Thoracic aorta (tissue), 2 donors: ENCODE measurements at places on chromosomes 16 and 17. TPM values are rescaled to one million over a fixed set of nuclear protein-coding genes. Genes with fewer than 3 reads are reported as not detected.

Gene PRSS21
- not detected for total RNA-seq

Gene ARSG
- total RNA-seq: 5.4 TPM

- H3K27ac ChIP-seq: no peak overlapping the region
- no peaks in the 10 kb centered on the region for H3K27me3 ChIP-seq
- no peak overlapping the region for H3K4me3 ChIP-seq
- H3K36me3 ChIP-seq: no peaks in the 10 kb centered on the region
- DNase-seq: no peak
- H3K4me1 ChIP-seq: no peaks in the 10 kb centered on the region
Measured at GRCh38 chr16:6363896-6364607, 968.6 kb upstream of the RBFOX1 start.

Gene CMTM2
- total RNA-seq: 1.7 TPM

GRCh38 chr17:4974115-4974670 is 6.6 kb upstream of the SPAG7 start:
- no peak overlapping the region for H3K4me3 ChIP-seq
- H3K36me3 ChIP-seq: peaks cover 46% of the 10 kb centered on the region
- peak overlapping the region; percentile 33 for H3K27ac ChIP-seq

DNA sequence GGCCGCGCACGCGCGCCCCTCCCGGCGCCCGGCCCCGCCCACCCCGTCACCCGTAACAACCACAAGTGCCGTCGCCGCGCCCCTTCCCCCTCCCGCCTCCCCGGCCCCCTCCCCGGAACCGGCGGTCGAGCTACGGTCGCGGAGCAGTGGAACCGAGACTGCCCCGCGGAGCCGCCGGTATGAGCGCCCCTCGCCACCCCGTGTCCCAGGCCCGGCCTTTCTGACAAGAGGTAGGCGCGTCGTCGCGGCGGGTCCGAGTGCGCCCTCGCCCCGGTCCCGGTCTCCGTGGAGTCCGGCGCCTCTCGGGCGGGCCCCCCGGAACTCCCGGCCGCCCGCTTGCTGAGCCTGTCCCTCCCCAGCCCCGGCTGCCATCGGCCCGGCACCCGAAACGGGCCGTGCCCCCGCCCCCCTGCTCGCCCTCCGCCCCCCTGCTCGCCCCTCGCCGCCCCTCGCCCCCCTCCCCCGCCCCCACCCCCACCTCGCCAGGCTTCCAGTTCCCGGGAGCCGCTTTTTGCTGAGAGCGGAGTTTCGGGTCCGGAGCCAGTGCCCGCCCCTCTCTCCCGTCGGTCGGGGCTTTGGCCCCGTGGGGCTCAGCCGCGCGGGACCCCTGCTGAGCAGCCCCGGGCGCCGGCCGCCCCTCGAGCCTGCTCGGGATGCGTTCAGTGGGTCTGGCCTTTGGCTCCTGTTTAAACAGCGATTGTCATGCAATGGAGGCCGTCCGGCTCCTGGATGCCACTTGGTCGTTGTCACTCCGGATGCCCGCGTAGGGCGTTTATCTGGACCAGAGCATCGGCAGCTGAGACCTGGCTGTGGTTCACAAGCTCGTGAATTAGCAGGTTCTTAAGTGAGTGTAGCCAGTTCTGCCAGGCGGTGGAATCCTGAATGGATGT is at the start of gene SEC14L1:
Gene SEC14L1 (plus strand): TSS at position 92 of the 890 bp plus-strand sequence. CDS start 2,628 bp downstream, outside the sequence.
- peak within 1 kb of the TSS; percentile 94 for H3K27ac ChIP-seq
- H3K27me3 ChIP-seq: no peaks in the 10 kb centered on the region
- H3K36me3 ChIP-seq: no peaks in the 10 kb centered on the region
- DNase-seq: no peak
- H3K4me3 ChIP-seq: peak within 1 kb of the TSS; percentile 95
- H3K4me1 ChIP-seq: peaks cover 44% of the 10 kb centered on the region

Gene UTP18
- 27.4 TPM for total RNA-seq

Gene KATNIP
- 16.0 TPM for total RNA-seq

DNA sequence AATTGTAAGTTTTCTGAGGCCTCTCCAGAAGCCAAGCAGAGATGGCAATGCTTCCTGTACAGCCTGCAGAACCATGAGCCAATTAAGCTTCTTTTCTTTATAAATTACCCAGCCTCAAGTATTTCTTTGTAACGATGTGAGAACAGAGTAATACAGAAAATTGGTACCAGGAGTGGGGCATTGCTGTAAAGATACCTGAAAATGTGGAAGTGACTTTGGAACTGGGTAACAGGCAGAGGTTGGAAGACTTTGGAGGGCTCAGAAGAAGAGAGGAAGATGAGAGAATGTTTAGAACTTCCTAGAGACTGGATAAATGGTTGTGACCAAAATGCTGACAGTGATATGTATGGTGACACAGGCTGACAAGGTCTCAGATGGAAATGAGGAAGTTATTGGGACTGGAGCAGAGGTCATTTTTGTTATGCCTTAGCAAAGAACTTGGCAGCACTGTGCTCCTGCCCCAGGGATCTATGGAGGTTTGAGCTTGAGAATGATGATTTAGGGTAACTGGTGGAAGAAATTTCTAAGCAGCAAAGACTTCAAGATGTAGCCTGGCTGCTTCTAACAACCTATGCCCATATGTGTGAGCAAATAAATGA is 23.1 kb downstream of the PRDM7 start:
- no peaks in the 10 kb centered on the region for H3K27me3 ChIP-seq
- no peaks in the 10 kb centered on the region for H3K36me3 ChIP-seq
- H3K27ac ChIP-seq: no peak overlapping the region
- no peak for DNase-seq
- no peak overlapping the region for H3K4me3 ChIP-seq

Gene GJD3
- total RNA-seq: not detected

- H3K27ac ChIP-seq: no peak overlapping the region
- H3K36me3 ChIP-seq: no peaks in the 10 kb centered on the region
- no peak for DNase-seq
- no peaks in the 10 kb centered on the region for H3K4me1 ChIP-seq
Measured at GRCh38 chr17:45920083-45920482, 25.7 kb downstream of the MAPT start.

GRCh38 chr17:40112718-40113109 is 9.1 kb upstream of the MSL1 start:
- peaks cover 49% of the 10 kb centered on the region for H3K4me1 ChIP-seq
- no peak for DNase-seq
- peak overlapping the region; percentile 2 for H3K4me3 ChIP-seq
- no peaks in the 10 kb centered on the region for H3K27me3 ChIP-seq
- H3K27ac ChIP-seq: peak overlapping the region; percentile 88
- no peaks in the 10 kb centered on the region for H3K36me3 ChIP-seq

- no peaks in the 10 kb centered on the region for H3K27me3 ChIP-seq
- no peaks in the 10 kb centered on the region for H3K36me3 ChIP-seq
- H3K27ac ChIP-seq: no peak overlapping the region
Measured at GRCh38 chr17:81097134-81097942, 62.4 kb downstream of the BAIAP2 start.

GRCh38 chr16:27429330-27429871 is 27.4 kb downstream of the IL21R start:
- no peaks in the 10 kb centered on the region for H3K27me3 ChIP-seq

DNA sequence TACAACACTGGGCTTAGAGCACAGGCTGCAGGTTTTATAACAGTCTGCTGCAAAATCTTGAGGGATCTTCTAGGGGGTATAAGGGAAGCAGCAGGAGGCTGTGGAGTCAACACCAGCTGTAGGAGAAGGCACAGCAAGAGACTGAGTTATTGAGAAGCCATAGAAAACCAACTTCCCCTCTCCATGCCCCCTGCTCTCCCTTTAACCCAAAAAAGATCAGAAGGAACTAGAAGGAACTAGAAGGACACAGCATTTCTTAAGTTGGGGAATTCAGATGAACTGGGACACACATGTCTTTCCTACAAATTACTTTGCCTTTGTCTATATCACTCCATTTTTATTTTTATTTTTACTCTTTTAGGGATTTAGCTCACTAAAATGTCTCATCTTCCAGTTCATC is 6.2 kb upstream of the CCL18 start:
- H3K4me1 ChIP-seq: no peaks in the 10 kb centered on the region
- H3K27ac ChIP-seq: no peak overlapping the region
- no peak for DNase-seq

DNA sequence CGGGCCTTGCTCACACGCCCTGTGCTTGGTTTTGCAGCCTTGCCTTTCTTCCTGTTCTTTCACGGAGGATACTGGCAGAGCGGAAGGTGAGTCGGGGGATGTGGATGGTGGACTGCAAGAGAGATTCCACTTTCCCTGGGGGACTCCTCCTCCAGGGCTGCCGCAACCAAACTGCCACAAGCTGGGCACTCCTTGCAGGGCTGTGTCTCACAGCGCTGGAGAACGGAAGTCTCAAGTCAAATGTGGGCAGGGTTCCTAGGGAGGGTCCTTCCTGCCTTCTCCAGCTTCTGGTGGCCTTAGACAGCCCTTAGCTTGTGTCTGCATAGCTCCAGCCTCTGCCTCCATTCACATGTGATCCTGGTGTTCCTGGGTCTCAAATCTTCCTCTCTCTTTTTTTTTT is 11.4 kb upstream of the BIRC5 start:
- DNase-seq: no peak
- peaks cover 6% of the 10 kb centered on the region for H3K4me1 ChIP-seq
- H3K27me3 ChIP-seq: no peaks in the 10 kb centered on the region
- no peak overlapping the region for H3K27ac ChIP-seq

DNA sequence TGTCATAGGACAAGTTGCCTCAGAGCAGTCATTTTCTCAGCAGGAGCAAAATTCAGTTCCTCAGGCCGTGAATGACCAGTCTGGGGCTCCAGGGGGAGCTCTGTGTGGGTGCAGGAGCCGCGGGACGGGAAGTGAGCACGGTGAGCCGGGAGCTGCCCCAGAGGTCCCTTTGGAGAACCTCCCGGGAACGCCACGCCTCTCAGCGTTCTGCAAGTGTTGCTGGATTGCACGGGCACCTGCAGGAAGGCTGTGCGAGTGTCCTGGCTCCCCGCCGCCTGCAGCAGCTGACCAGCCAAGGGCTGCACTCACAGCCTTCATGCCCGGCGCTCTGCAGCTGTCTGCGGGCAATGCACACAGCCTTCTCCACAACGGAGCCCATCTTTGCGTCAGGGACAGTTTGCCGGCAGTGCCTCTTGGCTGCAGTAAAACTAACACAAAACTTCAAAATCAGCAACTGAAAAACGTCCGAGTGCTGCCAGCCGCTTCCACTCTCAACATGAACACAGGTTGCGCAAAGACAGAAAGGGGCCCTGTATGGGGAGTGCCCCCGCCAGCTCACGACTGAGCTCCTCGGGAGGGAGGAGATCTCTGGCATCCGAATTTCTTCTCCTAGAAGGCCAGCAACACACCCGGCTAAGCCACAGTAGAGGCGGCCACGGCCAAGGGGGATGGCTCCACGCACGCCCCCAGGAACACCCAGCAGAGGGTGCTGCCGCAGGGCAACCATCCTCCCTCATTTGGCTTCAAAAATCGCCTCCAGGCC is 16.0 kb downstream of the NDUFAF8 start:
- H3K27ac ChIP-seq: peak overlapping the region; percentile 49
- no peaks in the 10 kb centered on the region for H3K4me1 ChIP-seq
- H3K4me3 ChIP-seq: peak overlapping the region; percentile 41
- H3K27me3 ChIP-seq: no peaks in the 10 kb centered on the region

DNA sequence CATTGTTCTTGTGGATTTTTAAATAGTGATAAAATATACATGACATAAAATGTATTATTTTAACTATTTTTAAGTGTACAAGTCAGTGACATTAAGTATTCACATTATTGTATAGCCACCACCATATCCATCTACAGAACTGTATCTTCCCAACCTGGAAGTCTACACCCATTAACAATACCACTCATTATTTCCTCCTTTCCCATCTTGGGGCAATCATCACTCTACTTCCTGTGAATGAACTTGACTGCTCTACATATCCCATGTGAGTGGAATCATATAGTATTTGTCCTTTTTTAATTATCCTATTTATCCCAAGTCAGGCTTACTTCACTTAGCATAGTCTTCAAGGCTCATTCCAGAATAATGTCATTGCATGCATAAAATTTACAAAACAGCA is 40.7 kb upstream of the MMP2 start:
- no peak for DNase-seq
- H3K27me3 ChIP-seq: no peaks in the 10 kb centered on the region
- H3K36me3 ChIP-seq: no peaks in the 10 kb centered on the region
- H3K4me1 ChIP-seq: no peaks in the 10 kb centered on the region
- H3K27ac ChIP-seq: no peak overlapping the region
- H3K4me3 ChIP-seq: no peak overlapping the region

- no peaks in the 10 kb centered on the region for H3K36me3 ChIP-seq
- H3K4me3 ChIP-seq: no peak overlapping the region
- H3K27me3 ChIP-seq: no peaks in the 10 kb centered on the region
- no peak overlapping the region for H3K27ac ChIP-seq
- DNase-seq: no peak
Measured at GRCh38 chr16:86120201-86121192, 221.5 kb downstream of the IRF8 start.

Gene CSH2
- total RNA-seq: not detected

DNA sequence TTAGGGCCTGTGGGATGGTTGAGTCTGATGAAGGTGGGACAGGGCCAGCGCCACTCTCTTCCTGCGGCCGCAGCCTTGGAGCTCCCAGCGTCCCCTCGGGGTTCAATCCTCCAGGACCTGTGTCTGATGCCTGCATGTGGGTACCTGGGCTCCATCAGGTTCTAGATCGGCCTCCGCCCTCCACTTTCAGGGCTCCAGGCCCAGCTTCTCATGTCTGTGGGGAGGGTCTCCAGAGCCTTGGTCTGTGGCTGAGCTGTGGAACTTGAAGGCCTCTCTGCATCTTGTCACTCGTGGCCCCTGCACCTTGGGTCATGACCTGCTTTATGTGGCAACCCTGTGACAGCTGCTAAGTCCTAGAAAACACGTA is 89.8 kb upstream of the ZNF750 start:
- H3K36me3 ChIP-seq: peaks cover 48% of the 10 kb centered on the region
- H3K4me1 ChIP-seq: no peaks in the 10 kb centered on the region
- DNase-seq: no peak
- no peak overlapping the region for H3K4me3 ChIP-seq
- no peaks in the 10 kb centered on the region for H3K27me3 ChIP-seq

Gene ATP2C2
- 0.54 TPM for total RNA-seq

Gene KRTAP3-1
- not detected for total RNA-seq

DNA sequence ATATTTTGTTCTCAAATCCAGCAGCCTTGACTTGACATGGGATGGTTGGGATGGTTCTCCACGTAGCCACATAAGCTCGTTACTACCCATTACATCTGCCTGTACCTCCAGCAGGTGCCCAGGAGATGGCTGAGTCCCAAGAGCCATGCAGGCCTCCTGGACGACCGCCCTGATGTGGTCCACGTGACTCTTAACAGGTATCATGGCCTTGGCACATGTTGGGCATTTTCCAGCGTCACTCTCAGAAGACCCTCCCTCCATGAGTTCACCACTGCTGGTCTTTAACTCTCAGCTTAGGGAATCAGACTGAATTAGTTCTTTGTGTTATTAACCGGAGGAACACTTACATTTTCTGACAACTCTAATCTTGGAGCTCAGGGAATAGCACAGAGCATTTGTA is 161.5 kb downstream of the CDH13 start:
- H3K4me3 ChIP-seq: no peak overlapping the region
- H3K4me1 ChIP-seq: no peaks in the 10 kb centered on the region
- no peaks in the 10 kb centered on the region for H3K36me3 ChIP-seq
- DNase-seq: no peak
- H3K27ac ChIP-seq: no peak overlapping the region

DNA sequence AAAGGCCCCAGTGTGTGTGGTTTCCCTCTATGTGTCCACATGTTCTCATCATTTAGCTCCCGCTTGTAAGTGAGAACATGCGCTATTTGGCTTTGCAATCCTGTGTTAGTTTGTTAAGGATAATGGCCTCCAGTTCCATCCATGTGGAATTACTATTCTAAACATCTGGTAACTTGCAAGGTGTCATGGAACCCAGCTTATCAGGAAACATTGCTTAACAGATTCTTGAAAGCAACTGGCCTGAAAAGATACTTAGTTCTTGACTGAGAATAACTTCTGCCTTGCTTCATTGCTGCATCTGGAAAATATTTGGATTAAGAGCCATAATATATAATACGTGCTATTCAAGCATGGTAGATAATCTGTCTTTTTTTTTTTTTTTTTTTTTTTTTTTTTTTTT is 27.8 kb downstream of the PAFAH1B1 start:
- H3K4me3 ChIP-seq: no peak overlapping the region
- no peak overlapping the region for H3K27ac ChIP-seq
- DNase-seq: no peak
- H3K27me3 ChIP-seq: no peaks in the 10 kb centered on the region
- peaks cover 3% of the 10 kb centered on the region for H3K36me3 ChIP-seq
